ENCODE measurements at places on chromosomes 12 and 14. TPM values are rescaled to one million over a fixed set of nuclear protein-coding genes. Genes with fewer than 3 reads are reported as not detected.

DNA sequence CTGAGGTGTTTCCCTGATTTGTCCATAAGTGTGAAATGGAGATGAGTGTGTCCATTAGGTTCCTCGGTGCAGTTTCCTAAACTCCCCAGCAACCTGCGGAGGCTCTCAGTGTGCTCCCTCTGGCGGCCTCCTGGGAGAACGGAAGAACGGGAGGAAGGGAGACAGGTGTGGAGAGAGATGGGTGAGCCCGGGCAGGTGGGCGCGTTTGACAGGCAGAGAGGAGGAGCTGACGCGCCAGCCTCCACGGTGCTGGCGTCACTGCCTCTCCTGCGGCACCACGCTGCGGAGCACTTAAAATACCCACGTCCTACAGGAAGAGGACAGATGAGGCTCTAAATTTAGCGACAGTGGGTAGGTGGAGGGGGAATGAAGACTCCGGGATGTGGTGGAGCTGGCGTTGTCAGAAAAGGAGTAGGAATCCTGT lies 26.8 kb upstream of the PEX5 start:
- no peak overlapping the region for H3K4me3 ChIP-seq
- peaks cover 16% of the 10 kb centered on the region for H3K27me3 ChIP-seq
- no peak overlapping the region for H3K27ac ChIP-seq
- DNase-seq: peak; percentile 19
- peaks cover 1% of the 10 kb centered on the region for H3K36me3 ChIP-seq
- H3K4me1 ChIP-seq: peaks cover 4% of the 10 kb centered on the region

DNA sequence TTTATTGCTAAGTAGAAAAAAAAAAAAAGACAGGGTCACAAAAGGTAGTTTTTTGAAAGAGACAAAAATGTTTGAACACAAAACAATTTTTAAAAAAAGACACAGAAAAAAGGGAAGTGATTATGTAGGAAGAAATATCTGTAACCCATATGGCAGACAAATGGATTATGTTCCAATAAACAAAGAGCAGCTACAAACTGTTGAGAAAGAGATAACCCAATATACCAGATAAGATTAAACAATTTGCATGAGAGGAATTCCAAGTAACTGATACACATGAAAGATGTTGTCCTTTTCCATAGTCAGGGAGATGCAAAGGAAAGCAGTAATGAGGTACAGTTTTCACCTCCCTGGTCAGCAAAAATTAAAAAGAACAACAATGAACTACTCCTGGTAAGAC lies 44.9 kb downstream of the PTPRR start:
- no peaks in the 10 kb centered on the region for H3K4me1 ChIP-seq
- no peak overlapping the region for H3K4me3 ChIP-seq
- no peaks in the 10 kb centered on the region for H3K36me3 ChIP-seq
- DNase-seq: no peak

CPNE6 gene
- total RNA-seq: not detected

MUCL1 gene
- total RNA-seq: not detected

GARIN6 gene
- total RNA-seq: not detected
